Activated naive CD4-positive, alpha-beta T cell treated with Interleukin-2 at 50 U/mL for 16 hours (primary cell): ENCODE measurements at places on chromosomes 12 and 14.
A peak's percentile ranks its signal among the peaks of the same experiment; 100 is the strongest.

DNA sequence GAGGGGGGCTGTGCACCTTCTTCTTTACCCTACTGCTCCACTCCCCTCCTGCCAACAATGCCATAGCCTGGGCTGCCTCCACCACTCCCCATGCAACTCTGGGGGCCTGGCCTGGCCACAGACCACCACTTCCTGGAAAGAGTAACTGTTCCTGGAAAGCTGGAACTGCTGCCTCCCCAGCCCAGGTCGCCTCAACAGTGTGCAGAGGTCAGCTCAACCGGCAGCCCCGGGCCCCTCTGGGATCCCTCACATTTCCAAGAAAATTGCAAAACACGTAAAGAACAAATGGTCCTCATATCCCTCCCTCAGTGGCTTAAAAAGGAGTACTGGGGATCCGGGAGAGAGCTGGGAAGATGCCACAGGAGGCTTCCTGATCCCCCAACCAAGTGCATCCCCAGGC lies 22.4 kb upstream of the DIO3 start:
- DNase-seq, result no peak

- DNase-seq, result peak; percentile 74
Observed at GRCh38 chr12:106223485-106224354, 24.1 kb downstream of the CKAP4 start.

DNA sequence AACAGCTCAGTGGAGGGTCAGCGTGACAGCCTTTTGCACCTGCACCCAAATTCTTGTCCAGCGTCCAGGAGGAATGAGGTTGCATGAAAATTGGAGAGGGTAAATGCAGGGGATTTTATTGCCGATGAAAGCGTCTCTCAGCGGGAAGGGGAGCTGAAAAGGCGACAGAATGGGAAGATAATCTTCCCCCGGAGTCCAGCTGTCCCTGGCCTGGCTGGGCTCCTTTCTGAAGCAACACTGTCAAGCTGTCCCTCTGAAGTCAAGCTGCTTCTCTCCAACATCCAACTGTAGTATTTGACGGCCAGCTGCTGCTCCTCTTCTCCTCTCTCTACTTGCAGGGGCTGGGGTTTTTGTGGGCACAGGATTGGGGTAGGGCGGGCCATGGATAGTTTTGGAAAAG lies 32.7 kb downstream of the NOPCHAP1 start:
- DNase-seq, result no peak

DNA sequence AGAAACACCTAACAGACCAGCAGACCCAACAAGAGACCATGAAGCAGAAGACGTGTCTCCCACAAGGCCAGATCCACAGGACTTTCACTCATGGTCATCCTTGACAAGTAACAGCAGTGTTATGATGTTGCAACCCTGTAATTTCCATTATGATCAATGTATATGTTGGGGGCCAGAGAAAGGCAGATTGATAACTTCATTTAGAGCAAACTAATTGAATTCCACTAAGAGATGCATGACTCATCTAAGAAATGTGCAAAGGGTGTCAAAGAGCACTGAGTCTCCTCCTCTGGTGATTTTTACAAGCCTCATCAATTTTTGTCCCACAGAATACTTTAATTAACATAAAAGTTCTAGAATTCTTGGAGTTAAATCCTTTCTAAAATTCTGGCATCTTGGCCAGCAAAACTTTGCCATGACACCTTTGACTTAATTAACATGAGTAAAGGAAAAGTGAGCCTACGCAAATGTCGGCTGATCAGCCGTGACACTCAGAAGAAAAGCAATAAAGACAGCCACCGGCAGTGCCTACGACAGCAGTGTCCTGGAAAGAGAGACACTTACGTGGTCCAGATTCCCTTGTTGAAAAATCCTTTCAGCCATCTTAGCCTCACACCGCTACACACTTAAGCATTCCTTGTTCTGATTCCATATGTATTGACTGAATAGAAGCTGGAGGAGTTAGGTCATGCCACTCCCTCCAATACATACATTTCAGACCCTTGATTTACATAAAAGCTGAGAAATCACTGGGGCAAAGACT lies 370.2 kb upstream of the CCDC196 start:
- no peak for DNase-seq

DNA sequence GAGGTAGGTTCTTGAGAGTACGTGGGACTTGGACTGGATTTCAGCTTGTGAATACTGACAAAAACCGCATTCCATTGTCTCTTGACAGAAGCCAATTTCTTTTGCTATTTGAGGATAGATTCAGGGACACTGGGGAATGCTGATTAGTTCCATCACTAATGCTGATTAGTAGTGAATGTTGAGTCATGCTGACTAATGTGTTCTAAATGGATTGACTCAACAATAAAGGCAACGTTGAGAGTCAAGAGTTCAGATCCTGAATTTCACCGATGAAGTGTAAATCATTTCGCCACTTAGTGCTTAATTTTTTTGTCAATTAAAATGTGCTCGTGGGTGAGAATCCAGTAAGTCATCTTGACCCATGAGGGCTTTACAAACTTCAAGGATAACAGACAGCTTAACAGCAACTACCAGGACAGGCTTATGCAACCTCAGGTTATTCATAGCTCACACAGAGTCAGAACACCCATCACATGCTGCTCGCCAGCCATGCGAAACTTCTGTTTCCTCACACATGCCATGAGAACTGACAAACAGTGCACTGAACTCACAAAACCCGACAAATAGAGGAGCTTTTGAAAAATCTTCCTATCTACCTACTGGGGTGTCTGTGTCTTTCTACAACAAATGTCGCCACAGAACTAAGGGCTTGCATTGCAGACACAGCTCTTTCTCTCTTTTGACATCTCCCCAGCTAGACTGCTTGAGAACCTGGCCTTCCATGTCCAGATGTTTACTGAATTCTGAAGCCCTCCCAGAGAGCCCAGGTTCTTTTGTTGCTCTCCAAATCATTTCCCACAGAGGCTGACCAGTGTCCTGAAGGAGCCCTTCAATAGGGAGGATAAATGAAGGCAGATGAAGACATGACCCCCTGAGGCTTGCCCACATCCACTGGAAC lies 316.4 kb downstream of the ZFP36L1 start:
- no peak for DNase-seq

GRCh38 chr12:53740130-53740491 lies 11.7 kb downstream of the CISTR start:
- DNase-seq, result no peak

DNA sequence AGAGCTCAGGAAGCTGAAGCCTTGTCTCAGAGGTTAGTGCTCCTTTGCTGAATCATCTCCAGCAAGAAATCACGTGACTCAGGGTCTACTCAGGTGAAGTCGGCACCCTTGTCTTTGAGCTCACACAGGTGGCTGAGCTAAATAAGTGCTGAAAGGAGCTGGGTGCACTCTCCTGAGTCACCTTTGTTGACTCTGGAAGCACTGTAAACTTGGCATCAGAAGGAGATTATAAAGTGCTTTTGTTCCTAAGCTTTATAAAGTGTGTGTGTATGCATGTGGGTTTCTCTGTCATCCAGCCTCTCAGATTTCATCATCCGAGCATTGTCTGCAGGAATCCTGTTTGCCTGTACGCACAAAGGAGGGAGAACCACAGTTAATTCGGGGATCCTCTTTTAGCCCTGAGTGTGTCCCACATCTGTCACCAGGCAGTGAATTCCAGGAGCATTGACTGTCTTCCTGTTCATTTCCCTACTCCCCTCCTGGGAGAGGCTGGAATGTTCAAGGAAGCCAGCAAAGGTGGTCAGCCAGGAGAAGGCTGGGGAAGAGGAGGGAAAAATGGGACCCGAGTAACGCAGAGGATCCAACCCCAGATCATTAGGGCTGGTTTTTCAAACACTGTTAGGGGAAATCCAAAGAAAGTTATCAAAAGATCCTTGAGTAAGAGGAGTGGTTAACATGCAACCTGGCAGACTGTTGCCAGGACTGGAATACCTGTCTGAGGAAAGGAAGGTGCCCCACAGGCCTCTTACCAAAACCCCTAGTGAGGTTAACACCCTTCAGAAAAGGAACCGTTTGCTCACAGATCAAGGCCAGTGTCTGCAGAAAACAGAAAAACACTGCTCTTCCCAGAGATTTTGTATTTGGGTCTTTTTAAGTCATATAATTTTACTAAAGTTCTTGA lies 157.5 kb upstream of the HIF1A start:
- DNase-seq, result peak; percentile 43

DNA sequence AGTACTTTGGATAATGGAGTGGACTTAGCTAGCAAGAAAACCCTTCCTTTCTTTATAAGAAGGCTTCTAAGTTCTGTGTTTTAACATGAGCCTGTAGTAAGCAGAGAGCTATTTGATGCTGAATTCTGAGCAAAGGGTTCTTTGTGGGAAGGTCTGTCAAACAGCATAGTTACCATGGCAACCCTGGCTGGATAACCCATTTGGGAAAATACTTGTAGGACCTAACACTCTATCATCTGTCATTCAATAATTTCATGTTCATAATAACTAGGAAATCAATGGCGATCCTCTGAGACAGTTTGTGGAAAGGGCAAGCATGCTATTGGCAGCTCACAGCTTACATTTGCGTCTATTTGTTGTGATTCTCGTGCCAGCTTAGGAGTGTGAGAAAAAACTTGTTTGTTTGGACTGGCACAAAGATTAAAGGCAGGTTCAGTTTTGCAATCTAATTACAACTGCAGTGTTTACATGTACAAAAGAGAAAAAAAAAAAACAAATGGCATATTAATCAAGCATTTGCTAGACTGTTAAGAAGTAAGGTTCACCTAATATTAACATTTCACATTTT lies 219.2 kb downstream of the PDZRN4 start:
- no peak for DNase-seq

GRCh38 chr12:113039911-113040445 lies 16.6 kb upstream of the DTX1 start:
- no peak for DNase-seq

DNA sequence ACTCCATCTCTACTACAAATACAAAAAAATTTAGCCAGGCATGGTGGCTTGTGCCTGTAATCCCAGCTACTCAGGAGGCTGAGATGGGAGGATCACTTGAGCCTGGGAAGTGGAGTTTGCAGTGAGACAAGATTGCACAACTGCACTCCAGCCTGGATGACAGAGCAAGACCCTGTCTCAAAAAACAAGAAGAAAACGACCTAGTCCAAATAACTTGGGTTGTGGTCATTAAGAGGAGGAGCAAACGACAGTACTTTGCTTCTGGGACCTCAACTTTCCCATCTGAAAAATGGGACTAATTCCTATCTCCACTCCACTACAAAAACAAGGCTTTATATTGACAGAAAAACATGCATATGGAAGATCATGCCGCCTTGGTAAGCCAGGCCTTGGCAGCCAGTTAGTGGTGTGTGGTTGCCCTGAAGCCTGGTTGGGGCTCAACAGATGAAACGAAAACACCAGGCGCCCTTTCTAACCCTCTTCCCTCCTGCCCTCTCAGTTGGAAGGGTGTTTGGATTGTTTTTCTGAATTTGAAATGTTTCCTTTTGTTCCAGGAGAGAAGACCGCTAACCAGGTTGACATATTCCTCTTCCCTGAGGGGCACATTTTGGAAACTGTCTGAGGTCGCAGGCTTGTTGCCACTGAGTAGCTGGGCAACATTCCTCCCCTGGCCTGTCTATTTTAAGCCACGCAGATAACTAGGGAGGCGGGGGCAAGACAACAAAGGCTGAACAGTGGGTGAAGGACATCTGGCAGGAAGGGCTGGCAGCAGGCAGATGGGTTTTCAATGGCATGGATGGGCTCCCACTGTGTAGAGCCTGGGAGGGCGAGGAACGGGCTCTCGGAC lies 13.7 kb upstream of the VPS37B start:
- DNase-seq, result no peak

- no peak for DNase-seq
Observed at GRCh38 chr12:27424631-27425230, 21.8 kb upstream of the SMCO2 start.

- peak; percentile 65 for DNase-seq
Observed at GRCh38 chr12:122886851-122887818, 8.8 kb downstream of the VPS37B start.

DNA sequence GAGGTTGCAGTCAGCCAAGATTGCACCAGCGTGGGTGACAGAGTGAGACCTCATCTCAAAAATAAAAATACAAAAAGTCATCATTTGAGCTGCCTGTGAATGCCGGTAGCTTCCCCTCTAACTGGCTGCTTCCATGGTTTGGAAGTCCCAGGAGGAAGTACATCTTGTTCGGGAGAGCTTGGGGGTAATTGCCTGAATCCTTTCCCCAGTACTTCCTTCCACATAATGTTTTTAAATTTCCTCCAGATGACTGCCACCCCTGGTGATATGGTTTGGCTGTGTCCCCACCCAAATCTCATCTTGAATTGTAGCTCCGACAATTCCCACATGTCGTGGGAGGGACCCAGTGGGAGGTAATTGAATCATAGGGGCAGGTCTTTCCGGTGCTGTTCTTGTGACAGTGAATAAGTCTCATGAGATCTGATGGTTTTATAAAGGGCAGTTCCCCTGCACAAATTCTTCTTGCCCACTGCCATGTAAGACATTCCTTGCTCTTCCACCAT lies 87.2 kb downstream of the SPRING1 start:
- no peak for DNase-seq

- no peak for DNase-seq
Observed at GRCh38 chr12:11810206-11810545, 160.7 kb downstream of the ETV6 start.

DNA sequence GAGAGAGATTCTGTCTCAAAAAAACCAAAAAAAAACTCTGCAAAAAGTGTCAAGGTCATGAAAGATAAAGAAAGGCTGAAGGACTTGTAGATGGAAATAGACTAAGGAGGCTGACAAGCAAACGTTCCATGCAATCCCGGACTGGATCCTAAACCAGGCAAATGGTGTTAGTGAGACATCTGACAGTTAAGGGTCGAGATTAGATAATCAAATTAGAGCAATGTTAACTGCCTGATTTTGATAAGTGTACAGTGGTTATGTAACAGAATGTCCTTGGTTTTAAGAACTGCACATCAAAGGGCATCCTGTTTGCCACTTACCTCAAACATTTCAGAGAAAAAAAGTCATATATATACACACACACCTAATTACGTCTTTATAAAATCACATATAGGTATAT lies 3.5 kb upstream of the RAN start:
- no peak for DNase-seq

GRCh38 chr12:130438711-130439110 lies 101.0 kb downstream of the PIWIL1 start:
- DNase-seq, result no peak
